ENCODE measurements at places on chromosomes 3 and 15.
A peak's percentile ranks its signal among the peaks of the same experiment; 100 is the strongest.

GRCh38 chr15:100614336-100614735 lies 11.9 kb downstream of the ASB7 start:
- DNase-seq: no peak

- no peak for DNase-seq
These were observed 5.1 kb upstream of the KLHL40 start for GRCh38 chr3:42680271-42680670.

DNA sequence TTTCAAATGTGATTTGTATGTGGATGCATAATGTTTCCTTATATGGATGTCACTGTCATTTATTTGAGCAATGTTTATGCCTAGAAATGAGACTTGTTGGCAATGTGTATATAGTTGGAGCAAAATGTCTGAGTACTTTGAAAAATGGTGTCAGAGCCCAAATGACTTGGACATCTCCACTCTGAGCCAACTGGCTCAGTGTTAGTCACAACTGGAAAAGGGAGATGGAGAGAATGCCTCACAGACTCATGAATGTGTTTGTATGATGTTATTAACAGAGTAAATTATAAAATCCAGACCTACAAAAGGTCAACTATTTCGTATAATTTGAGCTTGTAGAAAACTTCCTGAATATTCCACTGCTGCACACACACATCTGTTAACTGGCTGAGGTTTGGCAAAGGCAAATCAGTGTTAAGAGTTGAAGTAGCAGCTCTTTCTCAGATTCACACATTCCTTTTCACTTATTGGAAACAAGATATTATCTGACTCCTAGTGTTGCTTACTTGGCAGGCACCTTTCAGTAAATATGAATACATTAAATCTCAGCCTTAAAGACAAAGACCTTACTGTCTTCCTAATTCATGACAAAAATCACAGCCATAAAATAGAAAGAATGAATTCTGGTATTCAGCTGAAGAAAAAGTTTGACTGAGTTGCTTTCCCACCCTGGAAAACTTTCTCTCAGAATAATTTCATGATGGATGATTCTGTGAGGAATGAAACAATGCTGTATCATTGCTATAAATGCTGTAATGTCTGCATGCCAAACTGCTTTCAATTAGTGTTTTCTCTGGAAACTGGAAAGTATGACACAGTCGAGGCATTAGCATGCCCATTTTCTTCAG lies 27.0 kb downstream of the ADIPOQ start:
- DNase-seq: no peak

DNA sequence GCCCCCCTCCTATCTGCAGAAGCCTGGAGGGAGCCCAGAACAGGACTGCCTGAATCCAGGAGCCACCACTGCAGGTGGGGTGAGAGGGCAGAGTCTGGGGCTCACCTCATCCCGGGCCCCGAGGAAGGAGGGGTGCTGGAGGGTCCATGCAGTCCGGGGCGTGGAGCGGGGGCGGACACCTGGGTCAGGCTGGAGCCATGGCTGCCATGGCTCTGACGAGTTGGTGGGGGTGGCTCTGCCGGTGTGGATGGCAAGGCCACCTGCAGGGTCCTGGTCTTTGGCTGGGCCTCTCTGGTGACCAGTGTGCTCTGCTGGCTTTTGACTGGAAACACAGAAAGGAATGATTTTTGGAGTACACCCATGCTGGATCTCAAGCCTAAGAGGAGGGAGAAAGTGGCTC lies 47.4 kb downstream of the DZIP1L start:
- DNase-seq: no peak

- DNase-seq: no peak
These were observed 6.7 kb downstream of the SRP14 start for GRCh38 chr15:40032125-40032839.

- DNase-seq: no peak
These were observed 30.4 kb downstream of the RPL22L1 start for GRCh38 chr3:170839518-170840100.

GRCh38 chr3:128349963-128350599 lies 116.6 kb downstream of the DNAJB8 start:
- no peak for DNase-seq

DNA sequence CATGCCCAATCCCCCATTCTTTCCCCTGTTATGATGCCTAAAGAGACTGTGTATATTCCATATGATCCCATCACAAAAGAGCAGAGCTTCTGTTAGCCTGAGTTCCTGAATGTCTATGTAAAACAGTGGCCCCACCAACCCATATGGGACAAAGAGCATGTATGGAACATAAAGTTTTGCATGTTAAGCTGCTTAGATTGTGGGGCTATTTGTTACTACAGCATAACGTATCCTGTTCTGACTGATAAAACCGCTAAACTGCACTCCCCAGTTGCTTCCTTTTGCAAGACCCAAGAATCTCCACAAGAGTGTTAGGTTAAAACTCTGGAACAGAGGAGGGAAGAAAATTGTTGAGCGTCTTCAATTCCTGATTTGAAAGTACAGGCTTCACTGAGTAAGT lies 154.8 kb downstream of the ALDH1A2 start:
- no peak for DNase-seq

DNA sequence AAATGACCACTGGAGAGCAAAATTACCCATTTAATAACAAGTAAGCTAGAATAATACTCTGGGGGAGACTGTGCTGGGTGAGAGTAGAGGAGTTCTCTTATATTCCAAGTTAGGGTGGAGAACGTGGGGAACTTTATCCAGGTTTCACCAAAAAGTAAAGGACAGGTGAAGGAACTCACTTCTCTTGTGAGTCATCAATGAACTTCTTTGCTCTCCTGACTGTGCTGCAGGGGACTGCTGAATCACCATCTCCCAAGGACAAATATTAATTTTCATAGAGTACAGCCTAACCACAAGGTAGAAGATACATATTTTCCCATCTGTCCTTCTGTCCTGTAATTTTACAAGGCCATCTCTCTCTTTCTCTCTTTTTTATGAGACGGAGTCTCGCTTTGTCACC lies 8.3 kb upstream of the PDCD6IP start:
- no peak for DNase-seq

DNA sequence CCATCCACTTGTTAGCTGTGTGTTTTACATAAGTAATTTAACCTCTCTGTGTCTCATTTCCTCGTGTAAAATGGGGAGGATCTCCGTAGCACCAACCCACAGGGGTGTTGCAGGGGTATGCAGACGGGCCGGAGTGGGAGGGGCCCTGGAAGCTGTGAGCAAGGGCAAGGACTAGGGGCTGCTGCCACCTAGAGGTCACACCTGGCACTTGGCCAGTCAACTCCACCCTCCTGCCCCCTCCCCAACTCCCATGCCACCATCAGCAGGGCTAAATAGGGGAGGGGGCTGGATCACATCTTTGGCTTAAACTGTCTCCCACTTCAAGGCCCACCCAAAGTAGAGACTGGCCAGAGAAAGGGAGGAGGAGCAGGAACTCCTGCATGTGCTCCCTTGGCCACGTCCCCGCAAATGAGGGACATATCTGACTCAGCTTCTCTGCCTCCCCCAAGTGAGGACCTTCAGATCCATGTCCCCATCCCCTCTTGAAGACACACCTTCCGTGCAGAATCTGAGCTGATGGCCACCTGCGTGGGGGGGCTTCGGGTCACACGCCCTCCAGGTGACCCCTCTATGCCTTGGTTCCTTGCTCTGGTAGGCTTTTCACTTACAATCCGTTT lies 2.6 kb downstream of the CCDC9B start:
- DNase-seq: no peak

DNA sequence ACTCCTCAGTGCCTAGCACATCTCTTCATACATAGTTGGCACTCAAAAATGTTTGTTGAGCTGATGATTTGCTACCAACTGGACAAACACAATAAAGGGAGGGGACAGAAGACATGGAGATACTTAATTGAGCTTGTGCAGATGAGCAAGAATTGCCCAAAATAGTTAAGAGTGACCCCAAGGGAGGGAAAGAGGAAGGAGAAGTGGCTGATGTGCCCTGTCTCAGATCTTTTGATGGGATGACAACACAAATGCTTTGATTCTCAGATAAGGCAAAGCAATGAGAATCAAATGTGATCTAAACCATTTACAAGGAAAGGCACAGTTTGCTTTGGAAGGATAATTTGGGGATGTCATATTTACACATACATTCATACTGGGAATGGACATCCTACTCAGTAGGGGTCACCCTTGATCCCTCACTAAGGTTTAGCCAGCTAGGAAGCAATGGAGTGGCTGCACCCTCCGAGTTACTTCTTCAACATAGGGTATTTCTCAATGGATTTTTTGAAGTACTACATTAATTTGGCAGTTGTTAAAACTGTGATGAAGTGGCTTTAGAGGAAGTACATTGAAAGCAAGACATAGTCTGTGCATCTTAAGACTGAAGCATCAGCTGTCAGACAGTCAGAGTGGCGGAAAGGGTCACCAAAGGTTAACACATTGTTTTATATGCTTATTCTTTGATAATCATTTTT lies 21.9 kb upstream of the SSR3 start:
- no peak for DNase-seq

- peak; percentile 37 for DNase-seq
These were observed 56.5 kb upstream of the NTRK3 start for GRCh38 chr15:88312941-88313579.

- no peak for DNase-seq
These were observed 96.3 kb upstream of the ZBED2 start for GRCh38 chr3:111691293-111691909.

- DNase-seq: no peak
These were observed 89.4 kb upstream of the CDAN1 start for GRCh38 chr15:42826251-42826890.

GRCh38 chr3:197333901-197334639 lies 35.7 kb upstream of the DLG1 start:
- DNase-seq: no peak

GRCh38 chr3:113536627-113537101 lies 4.3 kb downstream of the SIDT1 start:
- no peak for DNase-seq

DNA sequence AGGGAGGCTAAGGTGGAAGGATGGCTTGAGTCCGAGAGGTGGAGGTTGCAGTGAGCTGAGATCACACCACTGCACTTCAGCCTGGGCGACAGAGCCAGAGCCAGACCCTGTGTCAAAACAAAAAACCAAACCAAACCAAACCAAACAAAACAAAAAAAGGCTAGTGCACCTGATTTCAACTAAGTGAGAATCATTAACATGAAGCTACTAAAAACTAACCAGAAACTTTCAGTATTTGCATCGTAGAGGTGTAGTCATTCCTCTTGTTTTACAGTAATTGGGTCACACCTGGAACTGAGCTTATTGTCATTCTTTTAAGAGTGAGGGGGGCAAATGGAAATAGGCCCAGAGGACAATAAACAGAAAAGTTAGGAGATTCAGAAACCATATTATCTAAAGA lies 58.5 kb downstream of the ST6GAL1 start:
- no peak for DNase-seq
